Cardiac fibroblast (primary cell): ENCODE measurements at places on chromosomes 3 and 15.

GRCh38 chr3:58353722-58354553 lies 21.2 kb downstream of the PXK start:
- peak; percentile 47 for DNase-seq

DNA sequence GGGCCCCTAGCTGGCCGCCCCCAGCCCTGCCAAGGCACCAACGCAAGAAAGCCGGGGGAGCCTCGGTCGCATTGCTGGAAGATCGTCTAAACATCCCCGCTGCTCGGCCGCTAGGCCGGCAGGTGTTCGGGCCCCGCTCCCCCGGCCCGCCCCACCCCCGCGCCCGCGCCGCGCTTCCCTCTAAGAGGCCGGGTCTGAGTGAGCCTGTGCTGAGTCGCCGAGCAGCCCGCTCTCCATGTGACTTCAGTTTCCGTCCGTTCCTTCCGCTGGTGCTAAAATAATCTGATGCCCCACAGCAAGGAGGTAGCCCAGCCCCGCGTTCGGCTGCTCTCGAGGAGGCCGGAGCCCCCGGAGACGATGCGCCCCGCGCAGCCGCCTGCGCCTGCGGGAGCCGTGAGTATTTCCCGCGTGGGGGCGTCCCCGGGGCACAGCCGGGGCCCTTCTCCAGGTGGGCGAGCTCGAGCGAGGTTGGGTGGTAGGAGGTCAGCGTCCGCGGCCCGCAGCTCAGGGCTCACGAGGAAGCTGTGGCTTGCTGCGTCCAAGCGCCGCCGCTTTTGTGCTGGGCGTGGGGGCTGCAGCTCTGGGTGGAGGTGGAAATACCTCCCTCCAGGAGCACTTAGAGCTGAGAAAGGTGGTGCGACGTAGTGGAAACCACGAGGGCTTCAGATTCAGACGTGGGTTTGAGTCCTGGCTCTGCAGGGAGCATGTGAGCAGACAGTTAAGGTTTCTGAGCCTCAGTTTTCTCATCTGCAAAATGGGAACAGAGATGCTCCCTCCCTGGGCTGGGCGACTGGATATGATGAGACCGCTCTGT lies at the start of gene NRROS:
Gene NRROS, plus strand, starts transcription at position 212 of the 814 bp plus-strand sequence. CDS start 14,846 bp downstream, outside the sequence.
- peak; percentile 43 for DNase-seq

- peak; percentile 86 for DNase-seq
Observed at GRCh38 chr3:66991459-66991858, 6.6 kb upstream of the KBTBD8 start.

GRCh38 chr3:52055537-52056351 lies 627 bp downstream of the DUSP7 start:
- peak; percentile 58 for DNase-seq

DNA sequence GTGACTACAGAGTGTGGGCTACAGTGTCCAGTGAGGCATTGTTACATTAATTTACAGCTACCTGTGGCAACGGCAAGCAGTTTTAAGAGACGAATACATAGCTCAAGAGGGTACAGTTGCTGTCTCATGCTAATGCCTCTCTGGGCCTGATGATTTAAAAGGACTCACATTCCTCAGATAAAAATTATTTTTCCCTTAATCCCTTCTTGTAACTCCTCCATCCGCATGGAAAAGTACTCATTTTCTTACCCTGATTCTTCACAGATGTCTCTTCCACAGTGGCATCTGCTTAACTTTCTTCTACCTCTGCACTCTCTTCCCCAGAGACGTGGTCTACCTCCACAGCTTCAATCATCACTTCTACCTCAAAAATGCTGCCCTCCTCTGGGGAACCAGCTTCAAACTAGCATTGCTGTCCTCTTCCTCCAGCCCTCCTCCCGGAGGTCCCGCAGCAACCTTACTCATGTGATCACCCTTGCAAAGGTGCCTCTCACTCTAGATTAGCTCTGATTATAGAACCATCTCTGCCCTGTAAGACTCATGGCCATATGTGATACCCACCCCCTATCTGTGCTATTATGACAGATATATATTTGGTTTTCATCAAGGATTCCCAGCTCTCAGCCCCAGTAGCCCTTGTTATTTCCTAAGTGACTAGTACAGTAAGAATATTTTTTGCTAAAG lies 21.4 kb upstream of the ABHD17C start:
- DNase-seq, result no peak

DNA sequence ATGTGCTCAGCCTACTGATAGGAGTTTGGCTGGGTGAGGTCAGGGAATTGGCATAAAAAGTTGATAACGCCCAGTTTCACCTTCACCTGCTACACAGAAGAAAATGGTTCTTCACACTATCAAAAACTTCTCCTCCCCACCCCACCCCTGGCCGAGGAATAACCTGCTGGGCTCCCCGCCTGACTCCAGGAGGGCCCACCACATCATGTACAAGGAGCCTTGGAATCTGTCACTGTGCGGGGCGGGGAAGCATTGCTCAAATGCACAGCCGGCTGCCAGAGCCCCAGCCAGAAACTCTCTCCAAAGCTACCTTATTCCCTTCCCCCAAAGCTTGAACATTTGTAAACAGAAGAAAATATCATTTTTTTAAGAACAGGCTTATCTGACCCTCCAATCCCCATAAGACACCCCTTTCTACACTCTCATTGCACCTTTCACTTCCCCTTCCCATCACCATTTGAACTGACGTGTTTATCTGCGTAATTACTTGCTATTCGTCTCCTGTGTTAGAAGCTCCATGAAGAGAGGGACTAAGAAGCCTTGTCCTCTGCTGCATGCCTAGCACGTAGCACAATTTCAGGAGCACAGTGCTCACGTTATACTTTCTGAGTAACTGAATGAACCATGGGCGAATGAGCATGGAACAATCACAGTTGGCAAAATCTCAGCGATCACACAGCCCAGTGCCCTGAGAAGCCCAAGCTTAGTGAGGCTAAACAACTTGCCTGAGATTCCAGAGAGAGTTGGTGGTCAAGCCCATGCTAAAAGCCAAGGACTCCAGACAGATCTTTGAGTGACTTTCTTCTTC lies 82.9 kb downstream of the HES1 start:
- DNase-seq, result no peak

GRCh38 chr3:119084371-119085069 lies 49.9 kb upstream of the IGSF11 start:
- no peak for DNase-seq

DNA sequence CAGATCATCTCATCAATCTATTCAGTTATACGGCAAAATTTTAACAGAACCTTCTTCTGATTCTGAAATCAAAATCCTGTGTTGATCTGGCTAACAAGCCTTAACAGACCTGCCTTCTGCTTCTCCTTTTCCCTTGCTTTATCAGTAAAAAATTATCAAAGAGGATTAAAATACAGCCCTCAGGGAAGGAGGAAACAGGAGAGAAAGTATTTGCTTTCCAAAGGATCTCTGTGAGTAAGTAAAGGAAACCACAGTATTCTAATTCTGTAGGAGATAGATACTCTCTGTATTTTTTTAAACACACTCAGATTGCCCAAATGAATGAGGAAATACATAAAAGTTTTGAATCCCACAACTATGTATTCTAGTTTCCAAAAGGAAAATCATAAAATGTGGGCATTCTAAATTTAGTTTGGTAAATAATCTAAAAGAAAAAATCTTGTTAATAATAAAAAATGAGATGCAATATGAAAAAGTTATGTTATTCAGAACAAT lies 221.8 kb downstream of the ZIC1 start:
- DNase-seq, result no peak

DNA sequence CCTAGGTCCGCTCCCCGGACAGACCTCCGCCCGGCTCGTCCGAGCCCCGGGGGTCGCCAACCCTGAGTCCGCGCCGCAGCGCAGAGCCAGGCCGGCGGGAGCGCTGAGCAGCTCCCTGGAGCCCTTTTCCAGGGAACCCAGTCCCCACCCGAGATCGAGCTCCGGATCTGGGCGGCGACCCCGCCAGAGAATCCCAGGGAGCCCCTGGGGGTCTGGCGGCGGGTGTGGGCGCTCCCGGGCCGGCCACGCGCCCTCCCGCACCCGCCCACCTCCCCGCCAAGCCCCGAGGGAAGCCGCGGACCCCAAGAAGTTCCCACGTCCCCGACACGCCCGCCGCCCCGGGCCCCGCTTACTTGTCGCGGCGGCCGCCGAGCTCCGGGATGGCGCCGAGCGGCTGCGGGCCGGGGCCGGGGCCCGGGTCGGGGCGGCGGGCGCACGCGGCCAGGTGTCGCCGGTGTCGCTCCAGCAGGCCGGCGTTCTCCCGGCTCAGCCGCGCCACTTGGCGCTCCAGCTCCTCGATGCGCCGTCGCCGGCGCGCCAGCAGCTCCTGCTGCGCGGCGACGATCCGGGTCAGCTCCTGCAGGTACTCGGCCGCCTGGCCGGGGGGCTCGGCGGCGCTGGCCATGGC lies 137.7 kb downstream of the NUP210 start:
- no peak for DNase-seq

GRCh38 chr15:76285241-76285825 lies 25.9 kb downstream of the ETFA start:
- peak; percentile 24 for DNase-seq

DNA sequence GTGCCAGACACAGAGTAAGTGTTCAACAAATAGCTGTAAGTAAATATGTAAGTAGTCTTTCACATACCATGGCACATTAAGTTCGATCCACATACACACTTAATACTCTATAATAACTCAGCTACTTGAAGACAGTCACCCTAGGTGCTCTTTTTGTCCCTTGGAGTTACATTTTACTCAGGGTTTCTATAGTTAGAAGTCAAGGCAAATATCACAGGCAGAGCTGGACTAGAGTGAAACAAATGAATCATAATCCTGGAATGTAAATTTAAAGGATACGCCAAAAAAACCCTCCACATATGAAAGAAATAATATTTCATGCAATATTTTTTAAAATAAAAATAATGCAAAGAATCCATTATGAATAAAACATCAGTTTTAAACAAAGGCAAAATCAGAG lies 461.8 kb downstream of the MAGI1 start:
- peak; percentile 23 for DNase-seq

DNA sequence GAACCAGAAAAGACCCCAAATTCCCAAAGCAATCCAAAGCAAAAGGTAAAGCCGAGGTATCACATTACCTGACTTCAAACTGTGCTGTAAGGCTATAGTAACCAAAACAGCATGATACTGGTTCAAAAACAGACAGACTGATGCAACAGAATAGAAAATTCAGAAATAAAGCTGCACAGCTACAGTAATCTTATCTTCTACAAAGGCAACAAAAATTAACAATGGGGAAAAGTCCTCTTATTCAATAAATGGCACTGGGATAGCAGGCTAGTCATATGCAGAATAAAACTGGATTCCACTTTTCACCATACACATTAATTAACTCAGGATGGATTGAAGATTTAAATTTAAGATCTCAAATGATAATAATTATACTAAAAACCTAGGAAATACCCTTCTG lies 392.6 kb upstream of the CBLB start:
- DNase-seq, result no peak

DNA sequence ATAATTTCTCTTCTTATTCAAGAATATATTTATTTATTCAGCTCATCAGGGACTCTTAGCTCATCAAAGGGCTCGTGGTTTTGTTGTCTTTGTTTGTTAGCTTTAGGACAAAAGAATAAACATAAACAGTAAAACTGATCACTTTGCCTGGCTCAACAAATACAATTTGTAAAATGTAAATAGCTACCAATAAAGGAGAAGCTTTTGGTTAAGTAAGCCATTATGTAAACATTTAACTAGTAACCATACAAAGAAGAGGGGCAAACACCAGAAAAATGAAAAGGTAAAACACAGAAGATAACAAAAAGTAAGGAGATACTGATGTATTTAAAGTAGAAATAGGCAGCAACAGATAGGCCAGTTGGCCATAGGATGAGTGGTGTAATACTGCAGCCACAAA lies 761.7 kb downstream of the ROBO1 start:
- no peak for DNase-seq

GRCh38 chr15:38745626-38746025 lies 181.0 kb upstream of the RASGRP1 start:
- no peak for DNase-seq

- DNase-seq, result peak; percentile 79
Observed at GRCh38 chr3:190696777-190697501, 165.6 kb downstream of the GMNC start.

DNA sequence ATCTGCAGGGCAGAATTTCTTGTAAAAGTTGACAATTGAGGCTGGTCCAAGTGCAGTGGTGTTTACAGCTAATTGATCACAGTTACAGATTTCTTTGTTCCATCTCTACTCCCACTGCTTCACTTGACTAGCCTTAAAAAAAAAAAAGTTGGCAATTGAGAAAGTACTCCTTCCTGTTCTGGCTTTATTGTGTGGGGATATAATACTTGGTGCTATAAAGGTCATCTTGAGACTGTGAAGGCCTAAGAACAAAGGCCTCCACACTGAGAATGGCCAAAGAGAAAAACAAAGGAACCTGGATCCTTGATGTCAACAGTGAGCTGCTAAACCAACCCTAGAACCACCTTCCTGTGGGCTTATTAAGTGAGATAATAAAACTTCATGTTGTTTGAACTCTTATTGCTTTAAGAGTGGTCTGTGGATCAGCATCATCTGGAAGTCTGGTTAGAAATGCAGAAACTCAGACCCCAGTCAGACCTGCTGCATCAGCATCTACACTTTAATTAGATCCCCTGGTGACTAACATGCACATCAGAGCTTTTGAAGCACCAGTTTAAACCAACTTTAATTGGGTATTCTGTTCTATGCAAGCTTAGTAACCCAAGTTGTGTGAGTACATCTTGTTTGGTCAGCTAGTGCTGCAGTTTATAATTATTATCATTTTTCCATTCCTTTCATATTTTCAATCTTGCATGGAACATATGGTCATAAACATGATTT lies 55.2 kb downstream of the TMOD3 start:
- DNase-seq, result no peak

DNA sequence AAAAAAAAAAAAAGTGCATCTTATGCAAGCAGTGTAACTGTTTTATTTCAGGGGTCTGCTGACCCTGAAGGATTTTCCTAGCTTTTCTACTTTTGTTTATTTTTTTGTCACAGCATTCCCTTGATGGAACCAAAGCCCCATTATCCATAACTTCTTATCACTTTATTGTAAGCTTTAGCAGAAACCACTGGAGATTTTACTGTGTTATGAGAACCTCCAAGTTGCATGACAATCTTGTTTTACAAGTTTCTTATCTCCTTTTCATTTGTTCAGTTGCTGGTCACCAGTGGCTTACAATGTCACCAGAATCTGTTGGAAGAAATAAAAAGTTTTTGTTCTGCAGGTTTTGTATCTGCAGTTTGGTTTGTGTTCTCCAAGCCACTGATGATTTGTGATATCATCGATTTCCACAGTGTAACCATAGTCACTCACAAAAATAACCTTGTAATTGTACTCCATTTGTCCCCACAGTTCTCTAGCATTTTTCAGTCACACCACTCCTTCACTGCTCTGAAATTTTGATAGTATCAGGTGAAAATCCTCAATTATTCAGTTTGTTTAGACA lies 660.0 kb downstream of the RBMS3 start:
- no peak for DNase-seq

DNA sequence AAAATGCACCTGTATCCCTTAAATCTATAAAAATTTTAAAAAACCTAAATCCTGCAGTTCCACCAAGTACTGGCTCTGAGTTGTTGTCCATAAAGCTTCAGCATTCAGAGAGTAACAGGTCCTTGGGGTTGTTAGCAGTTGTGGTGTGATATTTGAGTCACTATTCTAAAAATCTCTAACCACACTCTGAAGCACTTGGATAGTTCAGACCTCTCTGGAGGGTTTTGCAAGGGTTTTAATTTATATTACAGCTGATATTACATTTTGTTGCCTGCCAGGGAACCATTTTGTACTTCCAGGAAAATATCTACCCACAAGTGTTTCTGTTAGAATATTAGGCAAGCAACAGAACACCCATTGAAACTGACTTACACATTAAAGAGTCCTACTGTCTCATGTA lies 255.6 kb downstream of the TBL1XR1 start:
- DNase-seq, result no peak

GRCh38 chr3:47536221-47536891 lies 22.8 kb upstream of the ELP6 start:
- DNase-seq, result no peak
